Left renal pelvis (tissue), 4 donors: ENCODE measurements at places on chromosomes 1 and 21.

- no peak for DNase-seq
Observed at GRCh38 chr1:121444096-121444495, 259.3 kb downstream of the SRGAP2C start.

GRCh38 chr1:69533343-69533742 is 34.4 kb upstream of the LRRC7 start:
- no peak for DNase-seq

- DNase-seq: no peak
Observed at GRCh38 chr21:26082549-26082948, 88.0 kb downstream of the APP start.

DNA sequence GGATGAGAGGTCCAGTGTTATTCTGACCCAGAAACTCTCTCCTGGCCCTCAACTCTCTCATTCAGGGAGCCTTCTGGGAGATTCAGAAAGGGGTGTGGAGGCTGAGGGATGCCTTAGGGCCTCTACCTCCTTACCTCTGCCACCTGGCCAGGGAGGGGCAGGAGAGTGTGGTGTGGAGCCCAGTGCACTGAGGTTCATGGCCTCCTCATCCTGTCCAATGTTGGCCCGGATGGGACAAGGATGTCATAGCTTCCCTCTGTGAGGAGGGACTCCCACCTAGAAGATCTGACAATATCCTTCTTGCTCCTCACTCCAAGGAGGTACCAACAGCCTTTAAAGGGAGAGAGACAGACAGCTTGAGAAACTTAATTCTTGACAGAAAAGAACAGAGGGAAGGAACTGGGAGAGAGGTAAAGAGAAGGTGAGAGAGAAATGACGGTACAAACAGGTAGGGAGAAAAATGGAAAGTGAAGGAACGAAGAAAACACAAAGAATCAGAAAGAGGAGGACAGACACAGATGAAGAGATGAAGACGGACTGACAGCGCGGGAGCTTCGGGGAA is 779 bp downstream of the BEND5 start:
- no peak for DNase-seq

- DNase-seq: no peak
Observed at GRCh38 chr21:33642896-33643657, 776 bp downstream of the ITSN1 start.
